ENCODE measurements at places on chromosomes 13 and 19. TPM values are rescaled to one million over a fixed set of nuclear protein-coding genes. Genes with fewer than 3 reads are reported as not detected.

VRK3 gene
- 41.3 TPM for total RNA-seq

DNA sequence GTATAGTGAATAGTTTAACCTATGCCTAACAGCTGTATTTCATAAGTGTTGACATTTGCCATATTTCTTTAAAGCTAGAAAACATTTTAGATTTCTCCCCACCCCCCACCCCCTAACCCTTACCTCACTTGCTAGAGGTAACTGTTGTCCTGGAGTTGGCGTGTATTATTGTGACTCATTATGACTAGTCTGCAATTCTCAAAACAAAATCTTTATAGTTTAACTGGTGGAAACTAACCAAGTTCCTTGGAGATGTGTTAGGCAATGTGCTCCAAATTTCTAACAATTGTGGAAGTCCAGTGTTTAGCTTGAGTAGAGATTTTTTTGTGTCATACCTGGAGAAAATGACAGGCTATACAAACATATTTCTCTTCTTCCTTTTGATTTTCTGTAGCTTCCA is 38.0 kb downstream of the KCTD4 start:
- DNase-seq = no peak

GRCh38 chr19:31317093-31317492 is 32.1 kb downstream of the TSHZ3 start:
- DNase-seq = no peak

DNA sequence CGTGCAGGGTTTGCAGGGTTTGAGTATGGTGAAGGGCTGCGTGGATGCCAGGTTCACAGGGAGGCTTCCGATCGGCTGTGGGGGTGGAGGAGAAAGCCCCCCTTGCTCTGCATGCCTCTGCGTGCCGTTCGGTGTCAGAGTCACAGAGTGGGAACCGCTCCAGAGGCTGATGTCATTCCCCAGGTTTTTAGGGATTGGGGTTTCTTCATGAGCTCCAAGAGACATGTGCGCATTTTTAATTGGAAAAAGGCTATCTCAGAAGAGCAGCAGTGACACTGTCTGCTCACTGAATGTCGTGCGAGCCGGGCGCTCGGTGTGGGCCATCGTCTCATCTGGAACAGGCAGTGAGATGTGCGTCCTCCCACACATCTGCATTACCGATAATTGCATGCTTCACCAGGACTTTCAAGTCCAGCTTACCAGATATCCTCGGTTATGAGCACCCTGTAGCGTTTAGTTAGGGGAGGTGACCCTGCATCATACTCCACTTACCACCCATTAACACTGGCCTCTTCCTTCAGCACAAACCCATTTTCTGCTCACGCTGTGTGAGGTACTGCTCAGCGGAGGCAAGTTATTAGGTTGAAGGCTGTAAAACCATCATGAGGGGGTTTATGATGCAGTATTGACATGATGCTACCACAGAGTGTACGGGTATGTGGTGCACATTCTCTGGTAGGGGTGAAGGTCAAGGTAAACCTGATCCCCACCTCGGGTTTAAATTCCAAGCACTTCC is 1.7 kb downstream of the MCF2L start:
- no peak for DNase-seq

ZNF562 gene
- 22.6 TPM for total RNA-seq

GRCh38 chr13:110536006-110536693 is 25.4 kb downstream of the RAB20 start:
- DNase-seq = no peak

OVOL3 gene
- not detected for total RNA-seq

- no peak for DNase-seq
These were observed 44.9 kb downstream of the TEX29 start for GRCh38 chr13:111365149-111366005.

CD320 gene
- 24.7 TPM for total RNA-seq

DNA sequence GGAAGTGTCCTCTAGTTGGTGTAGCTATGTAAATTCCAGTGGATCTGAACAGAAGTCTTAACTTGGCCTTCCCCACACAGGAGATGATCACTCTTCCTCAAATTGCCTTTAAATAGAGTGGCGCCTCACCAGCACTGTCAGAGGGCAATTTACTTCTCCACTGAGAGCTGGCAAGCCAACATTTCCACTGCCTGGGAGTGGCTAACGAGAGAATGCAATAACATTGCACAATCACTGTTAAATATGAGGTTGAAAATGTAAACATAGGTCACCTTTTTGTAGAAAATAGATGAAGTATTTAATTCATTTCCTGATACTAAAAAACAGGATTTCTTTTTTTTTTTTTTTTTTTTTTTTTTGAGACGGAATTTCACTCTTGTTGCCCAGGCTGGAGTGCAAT is 55.4 kb upstream of the UBL3 start:
- no peak for DNase-seq

KLF1 gene
- 2.5 TPM for total RNA-seq

DNA sequence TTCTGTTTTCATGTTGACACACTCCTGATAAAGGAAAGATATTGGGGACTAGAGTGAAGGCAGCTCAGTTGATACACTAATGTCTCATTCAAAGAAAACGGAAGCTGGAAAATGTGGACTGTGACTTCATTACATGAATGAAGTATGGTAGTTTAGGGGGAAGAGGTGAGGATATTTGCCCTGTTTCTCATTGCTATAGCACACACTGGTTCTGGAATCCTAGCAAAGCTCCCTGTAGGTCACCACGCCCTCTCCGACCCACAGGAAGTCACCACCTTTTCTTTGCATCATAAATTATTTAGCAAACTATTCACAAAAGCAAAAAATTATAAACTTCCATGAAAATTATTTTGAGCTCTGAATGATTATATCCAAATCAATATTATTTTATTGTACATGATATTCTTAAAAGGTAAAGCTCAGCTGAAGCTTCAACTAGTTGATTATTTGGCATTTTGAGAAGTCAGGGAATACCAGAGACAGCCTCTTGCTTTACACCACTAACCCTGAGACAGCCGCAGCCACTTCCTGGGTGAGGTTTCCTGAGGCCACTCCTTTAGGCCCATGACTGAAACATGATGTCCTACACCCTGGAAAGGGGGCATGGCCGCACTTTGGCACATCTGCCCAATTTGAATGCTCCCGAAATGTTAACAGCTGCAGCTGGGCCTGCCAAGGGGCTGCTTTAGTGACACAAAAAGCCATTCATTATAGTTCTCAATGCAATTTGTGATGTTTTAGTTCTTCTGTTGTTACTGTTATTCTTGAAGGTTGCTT is 50.0 kb upstream of the WDFY2 start:
- DNase-seq = no peak

ZNF283 gene
- total RNA-seq = 5.9 TPM

DNA sequence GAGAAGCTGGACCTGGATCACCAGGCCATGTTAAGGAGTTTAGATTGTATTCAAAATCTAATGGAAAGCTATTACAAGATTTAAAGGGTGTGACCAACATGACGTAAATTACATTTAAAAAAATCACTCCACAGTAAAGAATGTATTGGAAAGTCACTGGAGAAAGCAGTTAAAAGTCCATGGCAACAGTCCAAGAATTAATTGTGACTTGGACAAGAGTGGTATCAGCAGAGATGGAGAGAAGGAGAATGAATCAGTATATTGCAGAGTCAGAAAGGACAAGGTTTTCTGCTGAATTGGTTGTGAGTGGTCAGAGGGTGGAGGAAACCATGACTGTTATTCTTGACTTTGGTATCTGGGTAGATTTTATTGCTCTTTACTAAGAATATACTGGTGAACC is 535.1 kb upstream of the SLITRK1 start:
- DNase-seq = no peak

- no peak for DNase-seq
These were observed 14.8 kb downstream of the EPSTI1 start for GRCh38 chr13:42977219-42977659.

GRCh38 chr13:39159846-39160370 is 121.7 kb downstream of the NHLRC3 start:
- no peak for DNase-seq

- no peak for DNase-seq
These were observed 802.2 kb upstream of the MIR17HG start for GRCh38 chr13:90545070-90545840.

- peak; percentile 77 for DNase-seq
These were observed 38.6 kb downstream of the LIG4 start for GRCh38 chr13:108176685-108177274.

ZNF681 gene
- 3.9 TPM for total RNA-seq

DNA sequence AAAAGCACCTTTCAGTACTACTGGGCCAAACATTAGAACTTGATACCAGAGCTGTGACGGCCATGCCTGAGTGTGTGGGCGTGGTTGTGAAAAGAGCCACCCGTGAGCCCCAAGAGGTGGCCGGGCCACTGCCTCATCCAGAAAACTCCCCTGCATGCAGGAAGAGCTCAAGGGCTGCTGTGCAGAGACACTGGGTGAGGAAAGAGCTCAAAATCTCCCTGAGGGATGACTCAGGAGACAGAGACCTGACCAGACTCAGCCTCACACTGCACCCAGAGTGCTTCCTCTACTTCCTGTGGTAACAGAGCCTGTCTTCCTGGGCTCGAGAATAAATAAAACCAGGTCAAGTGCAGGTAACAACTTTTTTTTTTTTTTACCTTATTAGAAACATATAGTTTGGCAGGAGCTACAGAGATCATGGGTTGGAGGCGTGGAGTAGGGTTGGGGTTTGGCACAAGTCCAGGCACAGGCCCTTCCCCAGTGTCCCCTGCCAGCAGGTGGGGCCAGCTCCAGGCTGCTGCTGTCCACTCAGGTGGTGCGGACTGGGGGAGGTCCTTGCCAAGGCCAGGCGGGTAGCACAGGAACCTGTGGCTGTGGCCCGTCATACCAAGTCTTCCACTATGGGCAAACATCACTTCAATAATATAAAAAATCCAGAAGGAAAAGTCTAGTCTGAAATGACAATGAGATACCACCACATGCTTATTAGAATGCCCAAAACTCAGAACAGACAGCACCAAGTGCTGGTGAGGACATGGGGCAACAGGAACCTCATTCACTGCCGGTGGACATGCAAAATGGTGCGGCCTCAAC is 25.5 kb downstream of the ELL start:
- no peak for DNase-seq

ZNF578 gene
- total RNA-seq = 1.6 TPM

- no peak for DNase-seq
These were observed 835.0 kb upstream of the PCDH20 start for GRCh38 chr13:62250501-62251201.

GRCh38 chr19:3984584-3984907 is 717 bp downstream of the EEF2 start:
- DNase-seq = no peak
